Fibroblast of mammary gland (primary cell): ENCODE measurements at places on chromosomes 3 and 15.

- no peak for DNase-seq
These were observed 104.2 kb downstream of the IQCH start for GRCh38 chr15:67358812-67359211.

GRCh38 chr15:40875991-40876730 lies 2.1 kb upstream of the RHOV start:
- no peak for DNase-seq

DNA sequence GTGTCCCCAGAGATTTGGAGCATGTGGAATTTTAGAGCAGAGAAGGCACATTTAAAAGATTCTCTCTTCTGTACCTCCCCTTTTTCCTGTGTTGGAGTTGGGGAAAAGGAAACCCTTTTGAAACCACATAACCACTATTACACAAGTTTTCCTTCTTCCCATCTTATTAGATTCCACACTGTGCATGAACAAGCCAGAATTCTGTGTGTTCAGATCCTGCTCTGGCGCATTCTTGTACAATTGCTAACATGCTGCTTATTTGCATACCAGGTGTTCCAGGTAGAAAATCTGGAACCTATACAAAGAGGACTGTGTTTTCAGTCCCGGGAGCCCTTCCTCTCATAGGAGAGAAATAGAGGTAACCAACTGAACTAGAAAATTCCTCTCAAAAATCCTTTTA lies 2.6 kb upstream of the CIB2 start:
- no peak for DNase-seq

GRCh38 chr15:68057758-68058157 lies 3.6 kb downstream of the PIAS1 start:
- DNase-seq: no peak

- no peak for DNase-seq
These were observed 131.2 kb downstream of the TBL1XR1 start for GRCh38 chr3:177066068-177066467.

GRCh38 chr3:186356152-186356551 lies 5.9 kb downstream of the DGKG start:
- DNase-seq: no peak

- DNase-seq: no peak
These were observed 31.0 kb downstream of the IQCB1 start for GRCh38 chr3:121803771-121804320.

DNA sequence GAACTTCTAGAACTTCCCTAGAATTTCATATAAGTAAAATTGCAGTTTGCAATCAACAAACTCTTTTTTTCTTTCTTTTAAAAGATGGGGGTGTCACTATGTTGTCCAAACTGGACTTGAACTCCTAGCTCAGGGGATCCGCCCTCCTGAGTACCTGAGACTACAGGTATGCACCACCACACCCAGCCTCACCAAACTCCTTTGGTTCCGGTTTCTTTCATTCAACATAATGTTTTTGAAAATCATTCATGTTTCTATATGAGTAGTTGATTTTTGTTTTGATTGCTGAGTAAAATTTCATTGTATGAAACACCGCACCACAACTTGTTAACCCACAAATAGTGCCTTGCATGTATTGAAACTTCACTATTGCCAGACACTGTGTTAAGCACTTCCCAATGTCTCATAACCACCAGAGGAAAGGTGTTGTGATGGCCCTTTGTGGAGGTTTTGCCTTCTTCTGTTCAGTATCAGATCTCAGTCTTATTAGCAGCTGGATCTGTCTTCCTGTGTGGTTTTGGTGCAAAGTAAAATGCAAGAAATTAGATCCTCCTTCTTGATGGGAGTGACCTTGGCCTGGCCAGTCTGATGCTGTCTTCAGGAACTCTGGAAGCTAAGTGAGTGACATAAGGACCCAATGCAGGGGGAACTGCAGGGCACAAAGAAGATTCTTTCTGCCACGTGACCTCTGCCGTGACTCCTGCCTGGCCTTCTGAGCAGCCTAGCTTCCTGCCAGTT lies 78.8 kb upstream of the UBE2E1 start:
- DNase-seq: no peak

DNA sequence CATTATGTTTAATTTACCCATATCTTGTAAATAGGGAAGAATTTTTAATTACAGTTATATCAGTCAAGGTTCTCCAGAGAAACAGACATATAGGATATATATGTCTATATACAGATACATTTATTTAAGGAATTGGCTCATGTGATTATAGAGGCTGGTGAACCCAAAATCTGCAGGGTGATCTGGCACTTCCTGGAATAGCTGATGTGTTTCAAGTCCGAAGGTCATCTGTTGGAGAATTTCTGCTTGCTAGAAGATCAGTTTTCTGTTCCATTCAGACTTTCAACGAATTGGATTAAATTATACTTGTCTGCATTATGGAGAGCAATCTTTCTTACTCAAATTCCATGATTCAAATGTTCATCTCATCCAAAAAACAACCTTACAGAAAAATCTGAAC lies 694.6 kb upstream of the DPPA4 start:
- DNase-seq: no peak

- DNase-seq: no peak
These were observed 197.0 kb downstream of the KLF13 start for GRCh38 chr15:31523655-31524049.

DNA sequence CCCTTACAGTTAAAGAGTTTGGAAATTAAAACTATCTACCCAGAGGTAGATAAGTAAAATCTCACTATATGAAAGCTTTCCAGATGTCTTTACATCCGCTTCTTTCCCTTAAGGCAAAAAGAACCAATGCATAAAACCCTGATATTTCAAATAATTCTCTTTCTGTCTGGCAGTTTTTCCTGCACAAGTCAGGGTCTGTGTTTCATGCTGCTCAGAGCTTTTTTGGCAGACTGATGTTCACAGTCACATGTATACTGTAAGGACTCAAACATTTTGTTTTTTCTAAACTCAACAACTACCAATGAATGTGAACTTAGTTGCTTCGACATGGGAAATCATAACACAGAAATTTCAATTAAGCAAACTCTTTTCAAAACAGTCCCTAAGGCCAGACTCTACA lies 988.4 kb downstream of the EPHA3 start:
- no peak for DNase-seq
